ENCODE measurements at places on chromosomes 5 and 9.

DNA sequence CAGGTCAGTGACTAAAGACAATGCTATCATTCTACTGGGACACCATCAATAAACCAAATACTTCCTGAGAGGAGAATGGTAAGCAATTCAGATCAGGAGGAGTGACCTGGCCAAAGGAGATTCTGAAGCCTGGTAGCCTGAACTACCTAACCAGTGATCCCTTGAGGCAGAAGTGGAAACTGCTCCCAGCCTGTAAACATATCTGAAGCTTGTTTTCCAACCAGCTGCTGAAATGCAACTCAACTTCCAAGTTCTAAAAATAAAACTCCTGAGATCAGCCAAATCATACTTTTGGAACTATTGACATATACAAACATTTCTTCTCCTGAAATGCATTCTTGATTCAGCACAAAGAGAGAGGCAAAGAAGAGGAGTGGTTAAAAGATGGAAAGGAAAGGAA is 204.1 kb downstream of the EBF1 start:
- peak; percentile 16 for DNase-seq

DNA sequence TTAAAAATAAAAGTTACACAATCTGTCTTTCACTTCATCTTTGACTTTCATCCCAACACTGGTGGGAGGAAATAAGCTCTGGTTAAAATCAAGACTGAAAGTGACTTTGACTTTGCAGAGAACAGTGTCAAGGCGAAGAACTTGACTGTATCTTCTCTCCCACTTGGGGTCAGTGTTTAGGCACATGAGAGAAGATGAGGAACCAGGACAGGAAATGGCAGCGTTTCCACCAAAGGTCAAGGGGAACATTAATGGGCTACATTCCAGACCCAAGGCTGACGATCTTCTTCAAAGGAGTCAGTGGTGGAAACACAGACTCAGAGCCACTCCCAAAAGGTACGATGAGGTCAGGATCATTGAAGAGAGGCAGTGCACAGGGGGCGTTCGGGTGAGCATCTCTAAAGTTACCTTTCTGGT is 409.5 kb downstream of the ARHGEF28 start:
- DNase-seq: peak; percentile 81

DNA sequence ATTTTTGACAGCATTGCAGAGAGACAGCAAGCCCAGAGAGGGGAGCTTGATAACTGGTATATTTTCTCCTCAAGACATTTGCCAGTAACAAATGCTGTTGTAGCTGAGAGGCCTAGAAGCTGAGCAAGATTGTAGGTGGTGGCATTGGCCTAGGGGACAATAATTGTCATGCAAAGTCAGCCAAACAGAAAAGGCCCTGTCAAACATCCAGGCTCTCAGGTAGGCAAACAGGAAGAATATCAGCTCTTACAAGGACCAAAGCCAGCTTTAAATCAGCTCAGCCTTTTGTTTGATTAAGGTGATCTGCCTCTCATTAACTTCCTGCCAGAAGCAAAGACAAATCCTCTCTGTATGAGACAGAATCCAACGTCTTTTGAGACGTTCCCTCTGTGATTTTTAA is 29.7 kb upstream of the BARX1 start:
- DNase-seq: peak; percentile 40

DNA sequence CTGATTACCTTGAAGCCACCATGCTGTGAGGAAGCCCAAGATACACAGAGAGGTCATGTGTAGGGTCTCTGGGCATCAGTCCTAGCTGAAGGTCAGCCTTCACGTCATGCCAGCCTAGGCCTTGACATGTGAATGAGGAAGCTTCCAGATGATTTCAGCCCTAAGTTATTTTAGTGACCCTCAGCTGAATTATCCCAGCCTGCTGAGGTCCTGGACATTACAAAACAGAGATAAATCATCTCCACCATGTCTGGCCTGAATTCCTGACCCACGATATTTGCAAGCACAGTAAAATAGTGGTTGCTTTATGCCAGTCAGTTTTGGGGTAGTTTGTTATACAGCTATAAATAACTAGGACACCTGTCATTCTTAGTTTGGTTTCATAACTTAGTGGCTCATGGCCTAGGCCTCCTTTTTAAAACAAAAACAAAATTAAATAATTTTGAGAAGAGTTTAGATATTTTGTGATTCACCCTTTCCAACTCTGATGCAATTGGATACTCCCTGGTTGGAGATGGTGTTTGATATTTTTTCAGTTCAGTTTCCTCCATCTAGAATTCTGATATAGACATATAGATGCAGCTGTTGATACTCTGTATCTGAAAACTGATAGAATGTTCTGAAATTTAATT is 571.3 kb upstream of the CLINT1 start:
- no peak for DNase-seq

GRCh38 chr9:132596200-132596599 is 13.8 kb downstream of the BARHL1 start:
- DNase-seq: no peak

DNA sequence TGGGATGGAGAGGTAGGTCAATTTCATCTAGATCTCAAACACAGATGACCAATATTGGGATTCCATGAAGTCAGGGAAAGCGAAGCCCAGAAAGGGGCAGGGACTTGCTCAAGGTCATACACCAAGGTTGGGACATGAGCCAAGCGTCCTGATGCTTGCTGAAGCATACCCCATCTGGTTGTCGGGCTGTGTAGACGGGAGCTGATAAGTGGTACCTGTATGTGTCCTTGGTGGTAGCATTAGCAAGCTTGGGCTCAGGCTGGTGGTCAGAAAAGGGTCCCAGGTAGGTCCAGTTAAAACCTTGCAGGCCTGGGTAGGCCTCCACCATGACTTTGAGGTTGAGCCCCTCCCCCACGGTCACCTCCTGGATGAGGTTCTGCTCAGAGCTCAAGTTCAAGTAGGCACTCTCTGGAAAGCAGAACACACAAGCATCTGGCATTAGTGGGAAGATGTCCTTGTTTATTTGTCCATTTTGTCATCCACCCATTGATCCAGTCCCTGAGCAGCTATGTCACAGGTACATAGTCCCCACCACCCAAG is 13.2 kb downstream of the CSF1R start:
- no peak for DNase-seq

DNA sequence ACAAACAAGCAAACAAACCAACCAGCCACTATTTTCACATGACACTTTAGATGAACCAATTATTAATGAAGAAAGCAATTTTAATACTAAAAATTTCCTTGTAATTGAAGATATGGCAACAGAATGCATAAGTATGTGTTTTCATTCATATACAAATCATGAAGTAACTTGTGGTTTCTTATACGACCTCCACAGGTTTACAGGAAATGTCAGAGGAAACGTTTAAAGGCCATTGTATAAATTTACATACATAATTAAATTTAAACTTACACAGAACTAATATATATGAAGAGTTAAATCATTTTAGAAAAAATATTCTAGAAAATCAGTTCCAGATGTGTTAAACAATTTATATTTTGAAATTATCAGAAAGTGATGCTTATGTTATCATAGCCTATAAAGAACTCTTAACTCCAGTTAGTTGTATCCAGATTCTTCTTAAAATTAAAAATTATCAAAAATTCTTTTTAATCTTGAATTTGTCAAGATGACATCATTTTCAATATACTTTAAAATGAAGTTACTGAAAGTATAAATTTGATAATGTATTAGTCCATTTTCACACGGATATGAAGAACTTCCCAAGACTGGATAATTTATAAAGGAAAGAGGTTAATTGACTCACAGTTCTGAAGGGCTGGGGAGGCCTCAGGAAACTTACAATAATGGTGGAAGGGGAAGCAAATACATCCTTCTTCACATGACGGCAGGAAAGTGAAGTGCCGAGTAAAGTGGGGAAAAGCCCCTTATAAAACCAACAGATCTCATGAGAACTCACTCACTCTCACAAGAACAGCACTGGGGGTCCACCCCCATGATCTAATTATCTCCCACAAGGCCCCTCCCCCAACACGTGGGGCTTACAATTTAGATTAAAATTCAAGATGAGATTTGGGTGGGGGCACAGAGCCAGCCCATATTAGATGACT is 192.0 kb downstream of the PIK3R1 start:
- DNase-seq: no peak
